Breast epithelium (tissue), 4 donors: ENCODE measurements at places on chromosomes 11 and 22. TPM values are rescaled to one million over a fixed set of nuclear protein-coding genes. Genes with fewer than 3 reads are reported as not detected.
A peak's percentile ranks its signal among the peaks of the same experiment; 100 is the strongest.

DNA sequence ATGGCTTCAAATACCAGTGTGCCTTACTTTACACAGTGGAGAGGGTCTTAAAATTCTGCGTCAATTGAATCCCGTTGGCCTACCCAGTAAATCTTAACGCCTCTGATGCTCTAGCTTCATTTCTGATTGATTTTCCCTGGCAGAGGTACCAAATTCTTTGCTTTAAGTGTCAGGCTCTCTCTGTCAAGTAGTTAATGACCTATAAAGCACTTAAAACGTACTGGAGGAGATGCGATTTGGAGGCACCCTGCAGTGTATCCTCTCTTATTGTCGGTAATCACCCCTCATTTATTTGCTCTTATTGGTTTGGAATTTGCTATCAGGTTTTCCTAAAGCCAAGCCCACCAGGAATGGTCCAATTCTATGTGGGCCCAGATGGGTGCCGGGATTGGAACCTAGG, 59.2 kb downstream of the NFAM1 start:
- no peaks in the 10 kb centered on the region for H3K27me3 ChIP-seq
- no peaks in the 10 kb centered on the region for H3K36me3 ChIP-seq

DNA sequence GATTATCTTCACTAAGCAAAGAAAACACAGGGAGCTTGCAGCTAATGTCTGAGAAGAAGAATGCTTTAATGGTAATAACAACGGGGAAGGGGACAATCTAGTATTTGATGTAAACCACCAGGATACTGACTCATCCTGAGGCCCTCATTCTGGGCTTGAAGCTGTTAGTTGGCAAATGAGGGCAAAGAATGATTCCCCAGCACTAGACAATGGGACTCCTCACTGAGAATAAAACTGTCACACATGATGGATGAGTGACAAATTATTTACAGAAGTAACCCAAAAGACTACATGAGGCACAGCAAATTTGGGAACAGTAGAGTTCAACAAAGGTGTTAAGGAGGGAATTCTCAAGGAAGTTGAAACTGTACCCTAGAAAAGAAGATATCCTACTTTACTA, 76.3 kb downstream of the FAM168A start:
- no peak for DNase-seq
- no peaks in the 10 kb centered on the region for H3K36me3 ChIP-seq
- no peak overlapping the region for H3K4me3 ChIP-seq
- no peaks in the 10 kb centered on the region for H3K4me1 ChIP-seq

LGALS12 gene
- 6.6 TPM for total RNA-seq

DNA sequence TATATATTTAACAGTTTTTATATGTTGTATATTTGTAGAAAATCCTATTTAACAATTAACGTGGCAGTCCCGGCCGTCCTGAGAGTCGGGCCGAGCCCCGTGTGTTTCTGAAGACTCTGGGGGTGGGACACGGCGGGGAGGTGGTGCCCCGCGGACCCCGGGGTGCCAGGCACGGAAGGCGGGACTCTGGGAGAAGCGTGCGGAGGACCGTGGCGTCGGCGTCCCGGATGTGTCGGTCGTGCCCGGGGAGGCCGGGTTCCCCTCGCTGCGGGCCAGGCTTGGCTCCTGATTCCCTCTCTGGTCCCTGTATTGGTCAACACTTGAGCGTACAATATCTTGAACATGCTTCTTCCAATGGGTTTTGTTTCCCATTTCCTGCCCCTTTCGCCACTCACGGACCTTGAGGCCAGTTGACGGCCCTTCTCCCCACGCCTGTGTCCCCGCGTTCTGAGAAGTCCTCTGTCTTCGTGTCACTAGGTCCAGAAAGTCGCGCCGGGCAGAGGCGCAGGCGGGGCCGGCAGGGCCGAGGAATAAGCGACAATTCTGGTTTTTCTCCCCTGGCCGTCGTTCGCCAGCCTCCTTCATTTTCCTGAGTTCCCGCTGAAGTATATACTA, 1076.7 kb downstream of the BRD1 start:
- no peaks in the 10 kb centered on the region for H3K4me1 ChIP-seq
- DNase-seq: no peak
- H3K36me3 ChIP-seq: no peaks in the 10 kb centered on the region
- no peak overlapping the region for H3K27ac ChIP-seq
- peaks cover 10% of the 10 kb centered on the region for H3K27me3 ChIP-seq

DNA sequence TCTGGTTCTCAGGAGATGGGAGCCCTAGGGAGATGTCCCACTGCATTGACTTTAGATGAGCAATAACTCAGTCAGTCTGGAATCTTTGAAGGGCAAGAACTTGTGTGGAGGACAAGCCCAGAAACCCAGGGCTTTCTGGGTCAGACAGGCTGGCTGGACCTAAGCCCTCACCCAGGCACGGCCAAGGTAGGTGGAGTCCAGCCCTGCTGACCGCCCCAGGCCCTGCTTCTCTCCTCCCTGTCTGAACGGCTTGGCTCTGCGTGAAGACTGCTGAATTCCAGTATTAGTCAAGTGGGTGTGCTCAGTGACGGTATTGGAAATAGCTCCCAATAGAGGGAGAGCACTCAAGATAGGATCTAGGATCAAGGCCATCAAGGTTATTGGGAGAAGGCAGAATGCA, 6.1 kb downstream of the CXCR5 start:
- no peak overlapping the region for H3K4me3 ChIP-seq
- DNase-seq: peak; percentile 79
- H3K4me1 ChIP-seq: no peaks in the 10 kb centered on the region
- H3K36me3 ChIP-seq: no peaks in the 10 kb centered on the region
- no peaks in the 10 kb centered on the region for H3K27me3 ChIP-seq

- H3K27ac ChIP-seq: peak overlapping the region; percentile 70
- no peak overlapping the region for H3K4me3 ChIP-seq
- H3K27me3 ChIP-seq: no peaks in the 10 kb centered on the region
- peaks cover 9% of the 10 kb centered on the region for H3K4me1 ChIP-seq
Measured at GRCh38 chr22:45469281-45470073, 33.2 kb upstream of the FBLN1 start.

C11orf42 gene
- total RNA-seq: not detected

MICAL2 gene
- 38.6 TPM for total RNA-seq

DNA sequence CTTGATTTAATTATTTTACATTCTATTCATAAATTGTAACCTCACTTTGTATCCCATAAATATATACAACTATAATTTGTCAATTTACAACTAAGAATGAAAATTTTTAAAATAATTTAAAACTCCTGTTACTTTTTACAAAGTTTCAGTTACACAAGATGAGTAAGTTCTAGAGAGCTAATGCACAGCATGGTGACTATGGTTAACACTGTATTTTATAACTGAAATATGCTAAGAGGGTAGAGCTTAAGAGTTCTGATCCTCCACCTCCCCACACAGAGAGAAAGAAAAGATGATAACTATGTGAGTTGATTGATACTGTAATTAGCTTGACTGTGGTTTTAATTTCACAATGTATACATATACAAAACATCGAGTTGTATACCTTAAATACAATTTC, 412.5 kb upstream of the DDI1 start:
- no peak for DNase-seq
- no peak overlapping the region for H3K4me3 ChIP-seq
- H3K27me3 ChIP-seq: no peaks in the 10 kb centered on the region
- no peaks in the 10 kb centered on the region for H3K4me1 ChIP-seq
- no peaks in the 10 kb centered on the region for H3K36me3 ChIP-seq
- no peak overlapping the region for H3K27ac ChIP-seq

- H3K4me1 ChIP-seq: no peaks in the 10 kb centered on the region
- H3K27me3 ChIP-seq: no peaks in the 10 kb centered on the region
Measured at GRCh38 chr11:72446929-72447769, 12.8 kb upstream of the CLPB start.

GRCh38 chr22:27793576-27793975, 8.0 kb downstream of the MN1 start:
- H3K27ac ChIP-seq: no peak overlapping the region
- DNase-seq: no peak
- H3K36me3 ChIP-seq: no peaks in the 10 kb centered on the region

DAGLA gene
- 4.5 TPM for total RNA-seq

DNA sequence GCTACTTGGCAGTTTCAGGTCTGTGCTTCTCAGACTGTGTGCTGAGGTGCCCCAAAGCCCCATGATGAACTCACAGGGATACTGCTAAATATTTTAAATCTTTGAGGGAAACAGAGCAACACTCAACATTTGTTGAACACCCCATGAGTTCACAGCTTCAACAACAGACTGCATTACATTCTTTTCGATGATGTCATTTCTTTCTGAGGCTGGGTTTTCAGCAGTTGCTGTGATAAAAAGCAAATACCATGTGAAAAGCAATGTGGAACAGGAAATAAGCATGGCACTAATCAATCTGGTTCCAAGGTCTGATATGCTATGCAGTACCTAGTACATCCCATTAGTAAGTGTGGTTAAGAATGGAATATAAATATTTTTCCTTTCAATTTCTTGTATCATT, 82.7 kb downstream of the RPL27A start:
- no peak overlapping the region for H3K4me3 ChIP-seq
- no peaks in the 10 kb centered on the region for H3K27me3 ChIP-seq
- H3K4me1 ChIP-seq: peaks cover 3% of the 10 kb centered on the region
- peak overlapping the region; percentile 45 for H3K27ac ChIP-seq
- no peaks in the 10 kb centered on the region for H3K36me3 ChIP-seq

DNA sequence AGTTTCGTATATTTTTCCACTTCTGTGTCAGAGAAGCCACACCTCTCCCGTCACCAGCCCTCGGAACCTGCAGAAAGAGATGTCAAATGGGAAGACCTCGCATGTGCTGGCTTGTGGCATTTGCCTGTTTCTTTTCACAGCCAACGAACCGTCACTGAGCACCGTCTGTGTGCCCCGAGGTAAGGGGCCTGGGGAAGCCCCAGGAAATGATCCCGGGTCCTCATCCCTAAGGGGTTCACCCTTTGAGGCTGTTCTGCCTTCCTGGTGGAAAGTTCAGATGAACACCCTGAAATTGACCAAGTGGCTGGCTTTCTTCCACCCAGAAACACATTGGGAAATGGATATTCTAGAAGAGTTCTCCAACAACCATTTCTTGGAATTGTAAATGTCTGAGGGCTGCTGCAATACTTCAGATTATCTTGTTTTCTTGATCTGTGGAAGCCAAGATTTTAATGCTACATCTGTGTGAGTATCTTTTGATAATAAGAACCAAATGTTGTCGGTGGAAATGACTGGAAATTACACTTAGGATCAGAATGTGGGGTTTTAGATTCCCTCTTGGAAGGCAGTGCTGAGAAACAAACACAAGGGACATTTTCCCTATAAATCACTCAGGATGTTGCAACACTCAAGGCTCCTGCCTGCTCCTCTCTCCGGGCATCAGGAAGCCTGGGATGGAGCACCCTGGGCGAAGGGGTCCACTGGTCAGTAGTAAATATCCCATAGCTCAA, 37.6 kb downstream of the RIBC2 start:
- no peak overlapping the region for H3K4me3 ChIP-seq
- peak overlapping the region; percentile 61 for H3K27ac ChIP-seq
- no peaks in the 10 kb centered on the region for H3K4me1 ChIP-seq
- no peaks in the 10 kb centered on the region for H3K27me3 ChIP-seq
- DNase-seq: no peak
- H3K36me3 ChIP-seq: no peaks in the 10 kb centered on the region
